Stimulated activated CD4-positive, alpha-beta T cell treated with anti-CD3 and anti-CD28 coated beads, TNF-alpha, amount 100 ng/mL, for 24 hours (primary cell): ENCODE measurements at places on chromosomes 5 and 9.

GRCh38 chr5:84783003-84783402 lies 398.3 kb upstream of the EDIL3 start:
- no peak for DNase-seq

- DNase-seq, result no peak
Measured at GRCh38 chr5:175765858-175766257, 105.5 kb upstream of the CPLX2 start.

DNA sequence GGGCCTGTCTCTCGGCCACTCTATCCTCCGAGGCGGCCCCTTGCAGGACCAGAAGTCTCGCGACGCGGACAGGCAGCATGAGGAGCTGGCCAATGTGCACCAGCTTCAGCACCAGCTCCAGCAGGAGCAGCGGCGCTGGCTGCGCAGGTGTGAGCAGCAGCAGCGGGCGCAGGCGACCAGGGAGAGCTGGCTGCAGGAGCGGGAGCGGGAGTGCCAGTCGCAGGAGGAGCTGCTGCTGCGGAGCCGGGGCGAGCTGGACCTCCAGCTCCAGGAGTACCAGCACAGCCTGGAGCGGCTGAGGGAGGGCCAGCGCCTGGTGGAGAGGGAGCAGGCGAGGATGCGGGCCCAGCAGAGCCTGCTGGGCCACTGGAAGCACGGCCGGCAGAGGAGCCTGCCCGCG lies 283.5 kb downstream of the ARHGEF28 start:
- DNase-seq, result no peak

GRCh38 chr5:127440831-127441230 lies 76.6 kb upstream of the PRRC1 start:
- no peak for DNase-seq

DNA sequence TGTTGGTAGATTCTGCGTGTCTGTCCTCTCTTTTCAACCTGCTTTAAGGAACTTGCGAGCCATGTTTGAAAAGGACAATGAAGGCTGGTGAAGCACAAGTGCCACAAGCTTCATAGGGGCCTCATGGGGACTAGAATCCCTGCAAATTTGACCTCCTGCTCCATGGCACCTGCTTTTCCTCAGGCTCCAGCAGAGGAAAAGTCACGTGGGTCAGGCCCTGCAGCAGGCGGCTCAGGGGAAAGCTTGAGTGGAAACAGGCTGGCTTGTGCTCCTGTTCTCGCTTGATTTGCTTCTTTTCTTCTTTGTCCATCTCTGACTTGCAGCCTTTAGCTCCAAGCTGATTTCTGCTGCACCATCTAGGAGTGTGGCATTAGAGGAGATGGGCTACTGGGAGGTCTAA lies 187.6 kb upstream of the MAST4 start:
- no peak for DNase-seq

GRCh38 chr9:36207546-36208012 lies 16.9 kb downstream of the CLTA start:
- no peak for DNase-seq

GRCh38 chr9:70003901-70004714 lies 39.5 kb upstream of the MAMDC2 start:
- no peak for DNase-seq

GRCh38 chr5:143222287-143223231 lies 180.9 kb downstream of the NR3C1 start:
- DNase-seq, result no peak

GRCh38 chr5:38806775-38807258 lies 39.0 kb upstream of the OSMR start:
- DNase-seq, result no peak

DNA sequence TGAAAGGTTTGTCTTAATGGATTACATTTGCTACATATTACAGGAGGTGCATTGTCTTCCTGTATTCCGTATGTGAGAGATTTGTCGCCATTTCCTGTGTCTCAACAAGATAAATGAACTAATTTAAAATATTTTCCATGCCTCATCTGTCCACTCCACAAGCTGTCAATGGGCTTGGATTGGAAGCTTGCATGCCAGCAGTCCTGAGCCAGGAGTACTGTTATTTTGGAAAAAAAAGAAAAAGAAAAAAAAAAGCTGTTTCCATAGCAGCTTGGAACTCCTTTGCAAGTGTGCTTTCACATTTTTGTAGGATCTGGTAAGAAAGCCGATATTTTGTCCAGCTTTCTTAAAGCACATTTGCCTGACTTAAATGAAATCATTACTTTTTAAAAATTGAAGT lies 330.8 kb downstream of the KDM4C start:
- no peak for DNase-seq

DNA sequence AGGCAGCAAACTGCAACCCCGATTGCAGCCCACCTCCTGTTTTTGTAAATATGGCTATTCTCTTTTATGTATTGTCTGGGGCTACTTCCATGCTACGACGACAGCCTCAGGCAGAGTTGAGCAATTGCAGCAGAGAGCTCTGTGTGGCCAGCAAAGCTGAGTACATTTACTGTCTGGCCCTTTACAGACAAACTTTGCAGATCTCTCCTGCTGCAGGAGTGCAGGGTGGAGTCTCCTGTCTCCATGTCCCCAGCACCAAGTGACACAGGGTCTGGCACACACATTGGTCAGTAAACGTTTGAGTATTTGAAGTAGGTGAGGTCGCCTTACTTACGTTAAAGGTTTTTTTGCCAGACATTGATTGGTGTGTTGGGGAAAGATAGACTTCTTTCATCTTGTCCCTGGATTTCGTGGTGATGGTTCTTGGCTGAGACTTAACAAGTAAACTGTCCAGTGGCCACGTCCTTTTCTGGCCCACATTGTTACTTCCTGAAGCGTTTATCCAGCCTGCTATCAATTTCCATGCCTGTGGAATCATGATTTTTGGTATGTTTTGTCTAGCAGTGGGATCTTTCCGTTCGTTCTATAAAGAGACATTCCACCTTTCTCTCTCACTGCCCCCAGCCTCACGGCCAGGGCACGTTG lies 27.2 kb downstream of the PRRC2B start:
- DNase-seq, result no peak
